Large intestine (tissue), 12 donors: ENCODE measurements at places on chromosomes 12 and 14. TPM values are rescaled to one million over a fixed set of nuclear protein-coding genes. Genes with fewer than 3 reads are reported as not detected.

SLC10A1 gene
- polyA plus RNA-seq = 0.13 TPM

RAB21 gene
- polyA plus RNA-seq = 53.1 TPM

ST8SIA1 gene
- polyA plus RNA-seq = 4.4 TPM

CLEC14A gene
- 5.9 TPM for polyA plus RNA-seq

GLTP gene
- 24.3 TPM for polyA plus RNA-seq

GRCh38 chr12:56377310-56377988 is 14.8 kb upstream of the APOF start:
- DNase-seq = peak; percentile 50

- no peak for DNase-seq
These were observed 37.3 kb downstream of the ACTN1 start for GRCh38 chr14:68941820-68942219.

- no peak for DNase-seq
These were observed 11.5 kb downstream of the GTF2A1 start for GRCh38 chr14:81209167-81209836.

DNA sequence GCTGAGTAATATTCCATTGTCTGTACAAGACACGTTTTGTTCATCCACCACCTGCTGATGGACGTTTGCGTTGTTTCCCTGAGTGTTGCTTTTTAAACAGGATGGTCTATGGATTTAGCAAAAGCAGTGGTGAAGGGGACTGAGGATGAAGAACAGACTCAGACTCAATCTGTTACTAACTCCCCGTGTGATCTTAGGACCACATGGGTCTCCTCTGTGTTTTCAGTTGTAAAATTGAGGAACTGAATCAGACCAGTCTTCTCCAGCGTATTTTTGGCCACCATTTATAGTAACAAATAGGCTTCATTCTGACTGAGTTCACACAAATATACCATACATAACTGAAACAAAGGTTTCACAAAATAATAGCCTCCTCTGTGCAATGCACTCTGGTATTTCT is 85.6 kb downstream of the FOXN3 start:
- no peak for DNase-seq
